ENCODE measurements at places on chromosomes 7 and 10.
A peak's percentile ranks its signal among the peaks of the same experiment; 100 is the strongest.

DNA sequence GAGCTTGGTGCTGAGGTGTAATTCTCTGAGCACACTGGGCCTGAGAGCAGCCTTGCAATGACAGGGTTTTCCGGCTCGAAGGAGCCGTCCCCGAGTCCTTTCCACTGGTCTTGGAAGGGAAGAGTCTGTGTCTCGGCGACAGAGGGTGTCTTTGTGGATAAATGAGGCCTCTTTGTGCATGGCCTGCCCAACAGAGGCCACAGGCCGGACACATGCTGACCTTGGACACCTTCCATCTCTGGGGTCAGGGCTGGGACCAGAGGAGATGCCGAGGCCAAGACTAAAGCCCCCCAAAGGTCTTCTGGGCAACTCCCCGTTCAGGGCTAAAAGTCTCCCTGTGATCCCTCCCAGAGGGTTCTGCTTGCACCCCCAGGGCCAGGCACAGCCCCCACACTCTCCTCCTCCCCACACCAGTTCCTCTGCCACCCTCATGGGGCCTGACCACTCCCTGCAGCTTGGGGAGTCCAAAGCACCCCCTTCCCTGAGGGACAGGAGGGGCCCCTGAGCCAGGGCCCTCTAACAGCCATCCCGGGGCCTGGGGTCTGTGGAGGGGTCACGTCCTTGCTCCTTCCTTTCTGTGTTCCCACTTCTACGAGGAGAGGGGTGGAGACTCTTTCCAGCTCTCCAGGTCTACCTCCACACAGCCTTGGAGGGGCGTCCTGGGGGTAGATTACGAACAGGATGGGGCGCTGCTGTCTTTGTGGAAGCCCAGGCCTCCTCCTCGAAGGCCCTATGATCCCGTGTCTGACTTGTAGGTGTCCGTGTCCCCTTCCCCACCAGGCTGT lies 130.6 kb upstream of the FAM20C start:
- no peak for DNase-seq

DNA sequence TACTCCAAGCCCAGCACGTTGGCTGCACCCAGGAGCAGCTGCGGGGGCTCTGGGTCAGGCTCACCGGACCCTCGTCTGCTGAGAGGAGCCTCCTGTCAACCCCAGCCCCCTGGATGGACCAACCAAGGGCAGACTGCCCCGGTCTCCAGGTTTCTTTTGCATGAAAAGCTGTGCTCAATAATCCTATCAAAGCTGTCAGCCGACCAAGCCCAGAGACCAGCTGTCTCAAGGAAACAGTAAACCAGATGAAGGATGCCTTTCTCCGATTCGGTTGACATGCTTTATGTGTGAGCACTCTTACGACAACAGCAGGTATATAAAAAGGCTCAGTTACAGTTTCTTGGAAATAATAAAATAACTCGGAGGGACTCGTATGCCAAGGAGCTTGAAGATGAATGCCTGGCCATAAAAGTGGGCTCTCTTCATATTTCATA lies 71.6 kb upstream of the BAIAP2L1 start:
- DNase-seq = no peak

DNA sequence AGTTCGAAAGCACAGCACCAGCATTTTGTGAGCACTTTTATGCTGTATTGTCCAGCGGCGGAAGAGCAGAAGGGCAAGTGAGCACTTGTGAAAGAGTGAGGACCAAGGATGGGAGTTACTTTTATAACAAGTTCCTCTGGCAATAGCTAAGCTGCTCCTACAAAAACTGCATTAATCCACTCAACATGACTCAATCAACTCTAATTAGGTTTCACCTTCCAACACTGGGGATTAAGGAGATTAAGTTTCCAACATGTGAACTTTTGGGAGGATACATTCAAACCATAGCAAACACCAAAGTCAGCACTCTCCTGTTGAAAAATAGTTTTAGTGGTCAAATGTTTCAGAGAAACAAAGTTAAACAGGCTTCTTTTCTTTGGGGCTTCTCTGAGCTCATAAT lies 844.5 kb downstream of the REEP3 start:
- no peak for DNase-seq

GRCh38 chr10:82736305-82736704 lies 861.3 kb downstream of the NRG3 start:
- no peak for DNase-seq

DNA sequence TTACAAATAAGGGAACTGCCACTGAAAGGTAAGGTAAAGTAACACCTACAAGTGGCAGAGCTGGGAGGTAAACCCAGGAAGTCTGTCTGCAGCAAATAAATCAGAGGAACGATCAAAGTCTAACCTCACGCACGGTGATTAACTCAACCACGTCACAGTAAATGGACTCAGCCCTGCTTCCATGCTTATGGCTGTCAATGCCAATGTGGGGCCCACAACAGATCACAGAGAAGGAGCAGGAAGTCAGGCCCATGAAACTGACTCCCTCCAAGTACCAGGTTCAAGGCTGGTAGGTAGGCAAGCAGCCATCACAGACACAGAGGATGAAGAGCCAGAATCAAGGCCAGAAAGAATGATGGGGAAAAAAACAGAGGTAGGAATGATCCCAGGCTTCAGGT lies 38.0 kb upstream of the ACSL5 start:
- DNase-seq = no peak

DNA sequence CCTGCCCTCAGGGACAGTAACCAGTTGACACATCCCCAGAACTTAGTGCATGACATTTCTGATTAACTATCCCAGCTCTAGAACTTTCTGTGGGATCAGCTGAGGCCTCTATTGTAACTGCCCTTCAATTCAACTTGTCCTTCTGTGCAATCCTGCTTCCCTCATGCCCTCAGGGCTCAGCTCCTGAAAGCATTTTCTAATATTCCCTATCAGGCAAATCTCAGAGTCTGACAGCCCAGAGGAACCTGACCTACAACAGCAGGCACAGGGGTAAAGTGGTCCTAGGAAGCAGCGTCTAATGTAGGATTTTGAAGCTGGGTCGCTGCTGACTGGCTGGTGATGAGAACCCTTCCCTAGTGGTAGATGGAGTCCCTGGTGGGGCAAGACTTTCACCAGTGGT lies 13.6 kb upstream of the STN1 start:
- no peak for DNase-seq

DNA sequence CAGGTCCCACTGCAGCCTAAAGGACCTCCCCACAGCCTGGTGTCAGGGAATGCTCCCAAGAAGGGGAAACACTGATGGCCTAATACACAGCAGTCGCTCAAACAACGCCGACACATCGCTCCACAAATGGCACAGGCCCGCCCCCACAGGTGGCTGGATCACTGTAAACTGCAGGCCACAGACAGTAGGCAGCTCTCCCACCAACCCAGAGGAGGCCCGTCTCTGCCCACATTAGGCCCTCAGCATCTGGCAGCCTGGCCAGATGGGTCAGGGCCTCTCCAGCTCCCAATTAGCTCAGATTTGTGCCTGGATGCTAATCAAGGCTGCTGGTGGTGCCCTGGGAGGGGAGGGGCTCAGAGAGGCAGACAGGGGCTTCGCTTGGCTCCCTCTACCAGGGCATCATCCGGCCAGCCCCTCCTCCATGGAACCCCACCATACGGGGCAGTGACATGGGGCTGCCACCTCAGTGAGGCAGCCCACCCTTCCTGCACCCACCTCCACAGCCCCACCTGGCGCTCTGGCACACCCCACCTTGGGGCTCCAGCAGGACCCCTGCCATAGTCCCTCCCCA lies 42.7 kb downstream of the CAMK2B start:
- DNase-seq = no peak

DNA sequence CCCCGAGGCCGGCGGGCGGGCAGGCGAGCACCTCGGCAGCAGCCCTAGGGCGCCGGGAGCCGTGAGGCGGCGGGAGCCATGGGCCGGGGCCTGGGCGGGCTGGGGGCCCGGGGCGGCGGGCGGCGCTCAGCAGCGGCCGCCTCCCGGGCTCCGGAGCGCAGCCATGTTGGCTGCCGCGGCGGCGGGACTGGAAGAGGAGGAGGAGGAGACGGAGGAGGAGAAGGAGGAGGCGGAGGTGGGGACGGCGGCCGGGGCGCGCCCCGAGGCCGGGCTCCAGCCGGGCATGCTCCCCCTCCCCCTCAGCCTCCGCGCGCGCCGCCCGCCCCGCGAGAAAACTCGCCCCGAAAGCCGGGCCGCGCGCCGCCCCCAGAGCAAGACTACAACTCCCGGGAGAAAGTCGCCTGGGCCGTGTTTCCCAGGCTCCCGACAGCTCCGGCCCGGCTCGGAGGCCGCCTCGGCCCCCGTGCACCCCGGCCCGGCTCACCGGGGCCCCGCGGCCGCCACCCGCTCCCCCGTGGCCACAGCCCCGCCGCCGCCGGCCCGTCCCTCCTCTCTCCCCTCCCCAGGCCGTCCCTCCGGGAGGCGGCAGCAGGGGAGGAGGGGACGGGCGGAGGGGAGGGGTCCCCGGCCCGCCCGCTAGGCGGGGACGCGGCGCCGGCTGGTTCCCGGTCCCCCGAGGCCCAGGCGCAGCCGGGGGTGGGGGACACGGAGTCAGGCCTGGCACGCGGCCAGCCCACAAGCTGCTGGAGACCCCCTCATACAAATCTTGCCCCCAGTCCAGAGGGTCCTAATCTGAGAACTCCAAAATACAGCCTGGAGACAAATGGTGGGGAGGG lies at the start of gene DLG5:
TSS of gene DLG5 (minus strand) at position 190 of the 836 bp plus-strand sequence. CDS start 235 bp downstream, outside the sequence.
- peak; percentile 47 for DNase-seq

GRCh38 chr10:28545967-28546644 lies 13.2 kb downstream of the WAC start:
- DNase-seq = no peak

DNA sequence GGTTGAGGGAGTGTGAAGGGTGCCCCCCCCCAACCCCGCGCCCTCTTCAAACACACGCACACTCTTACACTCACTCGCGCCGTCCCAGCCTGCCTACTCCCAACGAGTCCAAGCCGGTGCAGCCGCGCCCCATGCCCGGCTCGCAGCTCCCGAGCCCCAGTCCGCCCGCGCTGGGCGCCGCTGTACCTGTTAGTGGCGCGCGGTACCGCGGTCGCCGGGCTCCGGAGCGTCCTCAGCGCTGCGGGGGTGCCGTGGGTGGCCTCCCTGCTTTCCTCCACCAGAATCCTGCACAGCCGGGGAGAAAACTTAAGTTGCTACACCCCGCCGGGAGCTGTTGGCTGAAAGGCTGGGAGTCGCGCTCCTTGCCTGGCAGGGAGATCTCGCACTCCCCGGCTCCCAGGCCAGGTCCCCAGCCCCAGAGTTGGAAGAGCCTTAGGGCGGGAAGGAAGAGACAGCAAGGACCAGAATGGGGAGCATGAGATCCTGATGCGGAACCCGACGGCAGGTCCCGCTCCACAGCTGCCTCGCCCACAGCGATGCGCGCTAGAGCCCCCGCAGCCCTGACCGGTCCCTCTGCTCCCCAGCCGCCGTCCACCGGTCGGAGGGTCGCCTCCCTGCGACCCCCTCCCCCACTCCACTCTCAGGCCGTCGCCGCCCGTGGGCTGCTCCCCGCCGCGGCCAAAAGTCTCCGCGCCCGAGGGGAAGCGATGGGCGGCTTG lies 863 bp downstream of the ST8SIA6 start:
- DNase-seq = no peak

GRCh38 chr7:112635742-112636141 lies 154.5 kb downstream of the TMEM168 start:
- no peak for DNase-seq

- peak; percentile 34 for DNase-seq
Measured at GRCh38 chr10:90751107-90751997, 106.5 kb downstream of the HTR7 start.

DNA sequence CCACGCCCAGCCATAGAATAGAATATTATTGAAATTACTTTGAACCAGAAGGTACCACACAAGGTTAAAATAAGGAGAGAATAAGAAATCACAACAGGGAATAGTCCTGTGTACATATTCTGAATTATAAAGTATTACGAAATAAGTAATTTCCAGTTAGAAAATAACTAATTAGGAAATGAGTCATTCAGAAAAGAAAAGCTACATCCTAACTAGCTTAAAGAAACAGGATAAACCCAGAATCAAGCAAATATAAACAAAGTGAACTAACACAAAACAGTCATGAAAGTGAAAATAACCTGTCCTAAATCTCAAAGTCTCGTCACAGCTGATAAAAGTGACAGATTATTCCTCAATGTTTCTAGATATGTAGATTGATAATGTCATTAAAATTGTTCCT lies 74.8 kb upstream of the NEBL start:
- DNase-seq = no peak

- DNase-seq = no peak
Measured at GRCh38 chr10:92177546-92177945, 113.3 kb downstream of the CPEB3 start.

DNA sequence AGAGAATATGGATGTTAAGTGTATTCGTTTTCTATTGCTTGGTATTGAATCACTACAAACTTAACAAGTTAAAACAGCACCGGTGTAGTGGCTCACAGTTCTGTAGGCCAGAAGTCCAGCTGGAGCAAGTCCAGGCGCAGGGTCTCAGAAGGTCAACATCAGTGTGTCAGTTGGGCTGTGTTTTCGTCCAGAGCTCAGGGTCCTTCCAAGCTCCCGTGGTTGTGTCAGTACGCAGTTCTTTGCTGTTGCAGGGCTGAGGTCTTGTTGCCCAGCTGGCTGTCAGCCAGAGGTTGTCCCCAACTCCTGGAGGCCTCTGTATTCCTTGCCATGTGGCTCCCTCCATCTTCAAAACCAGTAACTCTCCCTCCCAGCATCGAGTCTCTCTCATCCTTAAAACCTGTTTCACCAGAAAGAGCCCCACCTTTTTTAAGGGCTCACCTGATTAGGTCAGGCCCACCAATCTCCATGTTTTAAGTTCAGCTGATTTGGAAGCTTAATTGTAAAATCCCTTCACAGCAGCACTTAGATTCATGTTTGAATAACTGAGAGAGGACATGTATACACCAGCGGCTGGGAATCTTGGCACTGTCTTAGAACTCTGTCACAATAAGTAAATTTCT lies 26.8 kb downstream of the ACADSB start:
- no peak for DNase-seq

DNA sequence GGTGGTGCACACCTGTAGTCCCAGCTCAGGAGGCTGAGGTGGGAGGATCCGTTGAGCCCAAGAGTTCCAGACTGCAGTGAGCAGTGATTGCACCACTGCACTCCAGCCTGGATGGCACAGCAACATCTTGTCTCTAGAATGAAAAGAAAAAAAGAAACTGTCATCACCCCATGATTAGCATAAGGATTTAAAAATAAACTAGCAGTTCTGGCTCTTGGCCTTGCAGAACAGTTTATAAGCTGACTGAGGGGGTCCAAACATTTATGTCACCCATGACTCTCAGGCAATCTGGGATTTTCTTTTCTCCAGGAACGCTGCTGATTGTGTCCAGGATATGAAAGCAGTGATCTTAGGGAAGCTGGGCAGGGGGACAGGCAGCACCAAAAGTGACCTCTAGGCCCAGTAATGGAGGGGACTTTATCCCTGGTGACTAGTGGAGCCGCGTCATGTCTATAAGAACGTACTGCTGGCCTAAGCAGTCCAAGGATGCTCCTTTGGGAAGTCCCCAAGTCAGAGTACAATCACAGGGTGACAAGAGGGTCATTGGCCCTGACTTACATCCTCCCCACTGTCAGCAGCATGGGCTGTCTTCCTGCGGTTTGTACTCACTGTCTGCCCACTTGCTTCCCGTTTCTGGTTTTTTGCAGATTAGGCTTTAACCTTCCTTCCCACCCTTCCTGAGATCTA lies 177.4 kb downstream of the ARHGAP12 start:
- DNase-seq = no peak
